ENCODE measurements at places on chromosomes 1 and 21.

DNA sequence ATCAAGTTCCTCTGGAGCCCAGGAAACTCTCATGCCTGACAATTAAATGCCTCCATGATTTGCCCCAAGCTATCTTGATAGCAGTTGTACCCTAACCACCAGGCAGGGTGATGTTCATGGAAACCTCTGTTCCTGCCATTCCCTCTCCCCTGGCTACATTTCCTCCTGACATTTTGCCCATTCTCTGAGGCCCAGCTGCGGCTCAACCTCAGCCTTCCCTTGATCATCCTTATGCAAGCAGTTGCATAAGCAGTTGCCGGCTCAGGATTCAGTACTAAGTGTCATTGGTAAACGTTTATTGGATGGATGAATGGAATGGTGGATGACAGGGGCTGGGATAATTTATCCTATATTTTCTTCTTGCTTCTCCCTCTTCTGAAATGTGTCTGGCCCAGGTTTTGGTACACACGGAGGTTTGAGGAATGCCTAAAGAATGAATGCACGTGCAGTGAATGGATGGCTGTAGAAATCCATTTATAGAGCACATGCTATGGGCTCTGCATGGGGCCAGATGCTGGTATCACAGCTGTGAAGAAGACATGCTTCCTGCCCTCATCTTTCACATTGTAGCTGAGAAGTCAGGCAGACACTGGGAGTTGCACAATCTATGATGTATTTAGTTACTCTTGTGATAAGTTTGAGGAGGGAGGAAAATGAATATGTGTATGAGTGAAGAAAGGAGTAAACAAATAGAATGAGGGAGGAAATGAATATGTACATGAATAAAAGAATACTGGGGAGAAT is 261.8 kb downstream of the FOXD2 start:
- no peak for DNase-seq

DNA sequence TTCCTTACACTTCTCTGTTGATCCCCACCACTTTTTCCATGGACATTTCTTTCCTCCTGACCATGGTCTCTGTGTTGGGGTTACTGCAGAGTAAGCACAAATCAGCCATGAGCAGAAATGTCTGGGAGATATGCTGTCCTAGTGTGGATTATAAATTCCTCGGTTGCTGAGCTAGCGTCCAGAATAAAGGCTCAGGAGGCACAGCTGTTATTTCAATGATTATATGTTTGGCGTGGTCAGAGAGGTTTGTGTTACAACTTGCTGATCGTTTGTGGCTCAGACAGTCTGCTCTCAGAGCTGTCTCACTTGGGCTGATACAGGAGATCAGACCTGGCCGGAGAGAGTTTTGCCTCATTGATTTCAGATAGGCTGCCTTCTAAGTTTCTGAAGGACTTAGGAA is 37.5 kb upstream of the LAMC2 start:
- DNase-seq: no peak

DNA sequence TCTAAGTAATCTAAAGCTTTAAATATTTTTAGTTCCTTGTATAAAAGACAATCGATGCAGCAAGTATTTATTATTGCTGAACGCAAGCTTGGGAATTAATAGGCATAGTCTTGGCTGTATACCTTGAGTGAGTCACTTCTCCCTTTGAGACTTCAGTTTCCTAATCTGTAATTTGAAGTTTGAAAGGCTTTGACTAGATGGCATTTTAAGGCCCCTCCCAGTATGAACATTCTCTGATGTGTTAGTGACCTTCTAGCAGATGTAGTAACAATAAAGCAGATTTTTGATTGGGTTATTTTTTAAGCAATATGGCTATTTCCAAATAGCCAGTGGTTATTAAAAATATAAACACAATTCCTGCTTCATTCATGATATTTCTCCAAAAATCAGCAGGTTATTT is 58.2 kb downstream of the DUSP10 start:
- no peak for DNase-seq

- DNase-seq: no peak
Observed at GRCh38 chr1:156070548-156070947, 9.6 kb downstream of the RAB25 start.

DNA sequence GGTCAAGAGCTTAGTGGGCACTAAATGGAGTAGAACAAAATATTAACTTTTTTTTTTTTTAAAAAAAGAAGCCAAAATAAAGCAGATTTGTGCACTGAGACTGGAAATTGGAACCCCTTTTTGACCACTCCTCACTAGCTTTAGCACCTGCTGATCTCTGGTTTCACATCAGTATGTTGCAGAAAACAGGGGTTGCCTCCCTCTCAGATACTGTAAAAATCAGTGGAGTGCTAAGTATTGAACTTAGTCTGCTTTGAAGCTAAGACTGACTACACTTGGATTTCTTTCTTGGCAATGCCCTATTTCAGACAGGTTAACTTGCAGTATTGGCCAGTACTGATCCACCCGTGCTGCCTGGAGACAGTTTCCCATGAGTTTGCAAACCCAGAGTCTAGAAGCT is 2.7 kb upstream of the KIAA0040 start:
- DNase-seq: no peak

DNA sequence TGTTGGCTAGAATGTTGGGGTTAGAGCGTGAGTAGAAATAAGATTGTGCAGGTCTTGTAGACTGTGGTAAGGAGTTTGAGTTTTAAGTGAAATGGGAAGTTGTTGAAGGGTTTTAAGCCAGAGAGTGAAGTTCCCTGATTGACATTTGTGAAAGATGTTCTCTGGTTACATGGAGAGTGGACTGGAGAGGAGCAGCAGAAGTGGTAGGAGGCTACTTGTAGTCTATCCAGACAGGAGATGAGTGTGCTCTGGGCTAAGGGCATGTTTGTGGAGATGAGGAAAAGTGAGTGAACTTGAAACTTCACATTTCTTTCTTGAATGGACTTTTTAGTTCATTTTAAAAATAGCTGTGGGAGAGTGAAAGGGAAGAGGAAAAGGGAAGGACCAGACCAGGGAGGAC is 37.0 kb downstream of the F3 start:
- DNase-seq: no peak

DNA sequence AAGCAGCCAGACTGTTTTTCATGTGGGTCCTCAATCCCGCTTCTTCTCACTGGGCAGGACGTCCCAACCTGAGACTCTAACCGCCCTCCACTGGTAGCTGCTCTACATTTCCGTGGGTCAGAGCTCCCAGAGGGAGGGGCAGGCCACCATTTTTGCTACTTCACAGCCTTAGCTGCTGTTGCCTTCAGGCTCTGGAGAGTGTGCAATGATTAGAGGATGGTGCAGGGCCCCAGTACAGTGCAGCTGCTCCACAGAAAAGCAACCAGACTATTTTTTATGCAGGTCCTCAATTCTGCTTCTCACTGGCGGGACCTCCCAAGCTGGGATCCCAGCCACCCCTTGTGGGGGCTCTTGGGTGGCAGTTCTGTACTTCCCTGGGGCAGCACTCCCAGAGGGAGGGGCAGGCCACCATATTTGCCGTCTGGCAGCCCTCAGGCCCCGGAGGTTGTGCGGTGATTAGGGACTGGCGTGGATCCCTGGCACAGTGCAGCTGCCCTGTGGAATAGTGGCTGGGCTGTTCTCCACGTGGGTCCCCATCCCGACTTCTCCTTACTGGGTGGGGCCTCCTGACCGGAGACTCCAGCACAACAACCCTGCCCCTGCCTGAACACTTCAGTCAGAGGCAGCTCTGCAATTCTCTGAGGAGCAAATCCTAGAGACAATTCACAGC is 647.6 kb upstream of the PKN2 start:
- no peak for DNase-seq

DNA sequence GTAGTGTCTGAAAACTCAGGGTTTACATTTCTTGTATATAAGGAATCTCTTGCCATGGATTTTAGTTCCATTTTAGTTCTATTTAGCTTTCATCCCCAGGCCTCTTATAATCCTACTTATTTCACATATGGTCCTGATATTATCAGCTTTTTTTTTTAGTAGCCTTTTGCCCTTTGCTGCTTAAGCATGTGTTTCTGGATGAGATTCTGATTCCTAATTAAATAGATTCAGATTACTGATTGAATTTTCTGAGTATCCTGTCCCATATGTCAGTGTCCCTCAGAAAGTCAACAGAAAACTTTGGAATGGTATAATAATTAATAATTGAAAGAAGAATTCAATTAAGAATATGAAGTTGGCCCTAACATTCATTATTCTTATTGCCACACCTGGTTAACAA is 134.7 kb upstream of the HOOK1 start:
- DNase-seq: no peak

- no peak for DNase-seq
Observed at GRCh38 chr1:228096416-228097332, 6.5 kb downstream of the C1orf35 start.

DNA sequence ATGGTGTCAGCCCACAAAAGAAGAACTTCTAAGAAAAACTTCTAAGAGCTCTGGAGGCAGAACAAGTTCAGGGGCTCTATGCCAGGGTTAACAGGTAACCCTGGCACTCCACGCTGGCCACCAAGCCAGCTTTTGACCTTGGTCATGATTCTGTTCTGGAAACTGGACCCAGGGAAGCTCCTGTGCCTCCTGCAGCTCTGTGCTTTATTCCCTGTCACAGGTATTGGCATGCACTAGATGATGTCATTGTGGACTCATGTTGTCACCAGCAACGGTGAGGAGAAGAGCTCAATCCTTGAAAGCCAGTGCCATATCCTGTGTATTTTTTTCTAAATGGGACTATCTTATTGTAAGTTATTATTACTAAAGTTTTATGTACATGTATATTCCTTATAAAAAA is 56.7 kb upstream of the GCLM start:
- DNase-seq: no peak

GRCh38 chr1:212396638-212397037 is 18.0 kb downstream of the PACC1 start:
- no peak for DNase-seq

- no peak for DNase-seq
Observed at GRCh38 chr1:154863315-154864174, 6.5 kb downstream of the KCNN3 start.

DNA sequence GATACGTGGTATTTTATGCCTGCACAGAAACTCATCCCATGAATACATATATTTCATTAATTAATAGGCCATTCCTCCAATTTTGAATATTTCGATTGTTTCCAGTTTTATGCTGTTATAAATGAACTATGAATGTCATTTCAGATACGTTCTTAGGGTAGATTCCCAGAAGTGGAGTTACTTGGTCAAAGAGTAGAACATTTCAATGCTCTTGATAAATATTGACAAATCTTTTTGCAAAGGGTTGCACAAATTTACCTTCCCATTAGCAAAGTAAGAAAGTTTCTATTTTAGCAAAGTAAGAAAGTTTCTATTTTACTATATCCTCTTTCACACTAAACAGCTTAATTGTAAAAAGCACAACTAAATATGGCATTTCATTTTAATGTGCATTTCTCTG is 48.9 kb downstream of the KCNT2 start:
- no peak for DNase-seq

DNA sequence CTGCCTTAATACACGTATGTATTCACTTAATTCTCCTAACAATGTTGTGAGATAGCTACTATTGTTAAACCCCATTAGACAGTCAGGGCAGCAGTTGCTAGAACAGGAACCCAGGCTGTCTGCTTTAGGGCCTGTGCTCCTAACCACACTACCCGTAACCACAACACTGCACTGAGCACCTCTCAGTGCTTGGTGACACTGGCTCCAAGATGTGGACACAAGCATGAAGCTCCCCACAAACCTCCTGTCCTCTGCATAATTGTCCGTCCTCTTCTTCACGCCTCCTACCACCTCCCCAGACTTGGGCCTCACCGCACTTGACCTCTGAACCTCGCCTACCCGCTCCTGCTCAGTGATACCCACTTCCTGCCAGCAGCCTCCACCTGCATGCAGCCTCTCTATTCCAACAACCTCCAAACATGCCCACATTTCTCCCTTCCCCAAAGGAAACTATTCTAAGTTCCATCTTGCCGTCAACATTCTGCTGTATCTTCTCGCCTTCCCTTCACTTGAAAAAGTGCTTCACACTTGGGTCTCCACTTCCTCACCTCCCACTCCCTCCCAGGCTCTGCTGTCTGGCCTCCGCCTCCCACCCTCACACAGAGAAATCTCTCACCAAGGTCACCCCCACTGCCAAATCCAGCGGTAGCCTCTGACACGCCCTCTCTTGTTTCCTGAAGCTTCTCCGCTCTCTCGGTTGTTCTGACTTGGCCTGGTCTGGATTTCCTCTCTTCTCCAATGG is 14.6 kb upstream of the AHDC1 start:
- DNase-seq: no peak

DNA sequence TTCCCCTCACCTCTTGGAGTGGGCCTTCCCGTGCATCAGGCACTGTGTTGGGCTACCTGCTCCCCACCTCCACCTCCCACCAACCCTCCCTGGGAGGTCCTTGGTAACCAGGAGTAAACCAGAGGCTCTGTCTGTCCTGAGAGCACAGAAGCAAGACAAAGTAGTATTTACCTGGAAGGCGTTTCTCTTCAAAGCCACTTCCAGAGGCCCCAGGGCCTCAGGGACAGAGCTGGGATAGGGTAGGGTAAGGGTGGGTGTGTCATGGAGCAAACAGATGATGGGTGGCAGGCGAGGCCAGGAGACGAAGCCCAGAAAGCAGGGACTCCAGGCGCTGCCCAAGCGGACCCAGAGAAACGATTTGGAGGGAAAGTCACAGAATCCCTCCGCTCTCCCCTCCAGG is 77.2 kb upstream of the TARDBP start:
- no peak for DNase-seq

All from CMK (cell line).